ENCODE measurements at places on chromosomes 1 and 21. TPM values are rescaled to one million over a fixed set of nuclear protein-coding genes. Genes with fewer than 3 reads are reported as not detected.

DNA sequence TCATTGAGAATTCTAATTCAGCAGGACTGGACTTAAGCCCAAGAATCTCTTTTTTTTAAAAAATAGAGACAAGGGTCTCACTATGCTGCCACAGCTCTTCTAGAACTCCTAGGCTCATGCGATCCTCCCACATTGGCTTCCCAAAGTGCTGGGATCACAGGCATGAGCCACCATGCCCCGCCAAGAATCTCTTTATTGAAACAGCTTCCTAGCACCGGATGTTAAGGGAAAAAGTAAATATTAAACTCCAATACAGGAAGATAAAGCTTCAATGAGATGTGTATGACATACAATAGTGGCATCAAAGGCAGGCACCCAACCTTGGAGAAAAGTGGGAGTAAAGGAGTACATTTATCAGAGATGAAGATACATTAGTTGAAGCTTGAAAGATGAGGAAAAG is 25.5 kb downstream of the PUM1 start:
- peaks cover 38% of the 10 kb centered on the region for H3K4me1 ChIP-seq
- H3K27me3 ChIP-seq, result no peaks in the 10 kb centered on the region
- DNase-seq, result no peak
- no peak overlapping the region for H3K4me3 ChIP-seq
- peaks cover 7% of the 10 kb centered on the region for H3K36me3 ChIP-seq

GRCh38 chr1:162697140-162697895 is 65.1 kb downstream of the DDR2 start:
- no peak overlapping the region for H3K27ac ChIP-seq
- no peaks in the 10 kb centered on the region for H3K36me3 ChIP-seq
- H3K4me1 ChIP-seq, result no peaks in the 10 kb centered on the region
- H3K27me3 ChIP-seq, result peaks cover 7% of the 10 kb centered on the region
- DNase-seq, result no peak

GRCh38 chr1:33763406-33763805 is 100.5 kb upstream of the HMGB4 start:
- no peak overlapping the region for H3K4me3 ChIP-seq
- no peak overlapping the region for H3K27ac ChIP-seq
- DNase-seq, result no peak
- peaks cover 9% of the 10 kb centered on the region for H3K27me3 ChIP-seq

DNA sequence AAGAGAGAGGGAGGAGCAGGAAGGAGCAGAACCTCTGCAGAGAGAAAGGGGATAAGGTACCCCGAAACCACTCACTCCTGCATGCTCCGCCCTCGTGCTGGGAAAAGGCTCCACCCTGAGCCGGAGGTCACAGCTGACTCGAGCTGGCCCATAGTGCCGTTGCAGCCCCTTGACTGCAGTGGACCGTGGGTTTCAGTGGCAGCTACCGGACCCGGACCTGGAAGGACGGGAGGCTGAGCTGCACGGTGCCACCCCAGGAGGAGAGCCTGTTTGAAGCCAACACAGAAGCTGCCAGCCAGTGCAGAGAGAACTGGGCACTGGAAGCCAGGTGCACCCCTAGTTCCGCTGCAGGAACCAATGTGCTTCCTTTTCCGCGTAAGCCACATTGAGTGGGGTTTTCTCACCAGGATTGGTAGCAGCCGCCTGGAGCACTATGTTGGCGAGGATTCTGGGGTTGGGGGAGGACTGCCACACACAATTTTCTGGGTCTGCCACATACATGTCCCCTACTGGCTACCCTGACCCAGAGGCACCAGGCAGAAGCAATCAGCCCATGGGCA is 83.3 kb downstream of the FBXO2 start:
- DNase-seq, result no peak
- H3K4me1 ChIP-seq, result no peaks in the 10 kb centered on the region
- no peak overlapping the region for H3K4me3 ChIP-seq
- H3K27me3 ChIP-seq, result peaks cover 6% of the 10 kb centered on the region
- no peaks in the 10 kb centered on the region for H3K36me3 ChIP-seq

DNA sequence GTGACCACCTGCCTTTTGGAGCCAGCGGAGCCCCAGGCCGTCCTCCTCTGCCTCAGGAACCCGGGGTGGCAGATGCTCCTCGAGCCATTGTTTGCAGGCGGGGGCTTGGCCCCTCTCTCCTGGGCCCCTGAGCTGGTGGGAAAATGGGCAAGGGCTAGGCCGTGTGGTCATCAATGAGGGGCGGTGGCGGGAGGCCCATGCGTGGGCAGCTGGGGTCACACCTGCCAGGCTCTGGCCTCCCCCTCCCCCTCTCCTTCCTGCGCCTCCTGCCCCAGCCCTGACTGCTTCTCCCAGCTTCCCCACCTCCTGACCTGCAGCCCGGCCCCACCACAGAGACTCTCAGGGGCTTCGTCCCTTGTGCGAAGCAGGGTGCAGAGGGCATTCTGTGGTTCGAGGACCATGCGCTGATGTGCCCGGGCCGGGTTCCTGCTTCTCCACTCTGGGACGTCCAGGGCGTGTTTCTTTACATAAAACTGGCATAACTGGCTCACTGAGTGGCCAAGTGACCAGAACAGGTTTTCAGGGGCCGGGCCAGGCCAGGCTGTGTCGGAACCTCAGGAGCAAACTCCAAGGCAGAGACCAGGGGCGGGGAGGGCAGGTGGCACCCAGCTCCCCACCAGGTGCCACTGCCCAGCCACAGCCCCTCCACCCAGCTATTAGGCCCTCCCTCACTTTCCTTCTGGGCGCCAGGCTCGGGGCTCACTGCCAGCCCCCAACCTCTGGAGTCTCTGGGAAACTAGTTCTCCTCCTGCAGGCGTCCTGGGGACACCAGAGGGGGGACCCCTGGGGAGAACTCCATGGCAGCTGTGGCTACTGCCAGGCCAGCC is 9.3 kb downstream of the SAMD11 start:
- peaks cover 13% of the 10 kb centered on the region for H3K27me3 ChIP-seq
- no peaks in the 10 kb centered on the region for H3K36me3 ChIP-seq
- H3K4me3 ChIP-seq, result no peak overlapping the region
- H3K4me1 ChIP-seq, result peaks cover 4% of the 10 kb centered on the region
- no peak for DNase-seq

GRCh38 chr1:236746785-236747184 is 48.3 kb upstream of the MTR start:
- no peak overlapping the region for H3K27ac ChIP-seq
- no peaks in the 10 kb centered on the region for H3K4me1 ChIP-seq
- no peak for DNase-seq
- no peak overlapping the region for H3K4me3 ChIP-seq
- H3K36me3 ChIP-seq, result no peaks in the 10 kb centered on the region

Gene GNG12
- total RNA-seq, result 0.21 TPM

All from natural killer cell treated with Interleukin-12 subunit alpha and Interleukin-12 subunit beta and Interleukin-15 and Interleukin-18, amount 100 ng/mL, for 72 hours (primary cell).